A549 treated with ZK216348 at 1 μM for 4 hours (cell line): ENCODE measurements at places on chromosomes 2 and 18. TPM values are rescaled to one million over a fixed set of nuclear protein-coding genes. Genes with fewer than 3 reads are reported as not detected.

CCDC74B gene
- 4.6 to 7.2 TPM (median 6.2 TPM) in 5 replicates for total RNA-seq

DNAH6 gene
- 0.01 to 0.44 TPM in 2 of 5 replicates, not detected in the others for total RNA-seq

UGT1A7 gene
- total RNA-seq: 3.7 to 6.2 TPM (median 4.3 TPM) in 5 replicates

PLCL1 gene
- total RNA-seq: not detected in 5 replicates

REG3G gene
- total RNA-seq: not detected in 5 replicates

BOLL gene
- total RNA-seq: not detected in 5 replicates

EFR3B gene
- total RNA-seq: 11.1 to 14.8 TPM (median 12.7 TPM) in 5 replicates

MC2R gene
- not detected in 5 replicates for total RNA-seq

SP5 gene
- not detected in 5 replicates for total RNA-seq

HTR2B gene
- total RNA-seq: not detected in 5 replicates

SUPT7L gene
- 26.4 to 34.3 TPM (median 32.0 TPM) in 5 replicates for total RNA-seq

SPP2 gene
- not detected in 5 replicates for total RNA-seq

GALR1 gene
- not detected in 5 replicates for total RNA-seq

NEURL3 gene
- total RNA-seq: 0.82 to 1.2 TPM (median 1.0 TPM) in 5 replicates

CMPK2 gene
- 0.54 to 1.6 TPM (median 1.2 TPM) in 5 replicates for total RNA-seq

L3MBTL4 gene
- not detected in 5 replicates for total RNA-seq

CYP26B1 gene
- total RNA-seq: 9.1 to 17.7 TPM (median 14.5 TPM) in 5 replicates

MC5R gene
- not detected in 5 replicates for total RNA-seq

ACP1 gene
- 177 to 303 TPM (median 183 TPM) in 5 replicates for total RNA-seq

TNS1 gene
- 7.4 to 21.4 TPM (median 12.6 TPM) in 5 replicates for total RNA-seq

CTNNA2 gene
- 0.15 to 0.27 TPM (median 0.21 TPM) in 5 replicates for total RNA-seq

ATP6V1C2 gene
- total RNA-seq: 0.07 to 0.31 TPM (median 0.17 TPM) in 4 of 5 replicates, not detected in the other

GAL3ST2 gene
- 0.20 to 0.46 TPM (median 0.33 TPM) in 5 replicates for total RNA-seq

UGT1A5 gene
- total RNA-seq: not detected in 5 replicates

RASGRP3 gene
- total RNA-seq: 0.41 to 1.6 TPM (median 0.61 TPM) in 5 replicates

OTOF gene
- total RNA-seq: 0.06 to 0.21 TPM (median 0.07 TPM) in 5 replicates

SERPINB3 gene
- 0.12 to 0.19 TPM (median 0.14 TPM) in 4 of 5 replicates, not detected in the other for total RNA-seq

KRTCAP3 gene
- 0.64 to 0.94 TPM (median 0.74 TPM) in 5 replicates for total RNA-seq

ALPP gene
- 2.4 to 3.3 TPM (median 2.7 TPM) in 5 replicates for total RNA-seq

NEUROD1 gene
- total RNA-seq: not detected in 5 replicates

STPG4 gene
- not detected in 5 replicates for total RNA-seq

CHRND gene
- total RNA-seq: not detected in 5 replicates

TEKT4 gene
- not detected in 5 replicates for total RNA-seq

ALK gene
- not detected in 5 replicates for total RNA-seq

ATP8B1 gene
- 5.9 to 10.4 TPM (median 8.3 TPM) in 5 replicates for total RNA-seq

RAPH1 gene
- total RNA-seq: 4.1 to 7.9 TPM (median 6.6 TPM) in 5 replicates

SIGLEC15 gene
- 0.05 to 0.12 TPM in 2 of 5 replicates, not detected in the others for total RNA-seq

AGAP1 gene
- total RNA-seq: 14.9 to 25.5 TPM (median 21.0 TPM) in 5 replicates

ITGB6 gene
- 0.61 to 1.2 TPM (median 0.91 TPM) in 5 replicates for total RNA-seq

CLEC4F gene
- not detected in 5 replicates for total RNA-seq

CARF gene
- total RNA-seq: 1.2 to 1.9 TPM (median 1.4 TPM) in 5 replicates
